ENCODE measurements at places on chromosomes 12 and 14.

DNA sequence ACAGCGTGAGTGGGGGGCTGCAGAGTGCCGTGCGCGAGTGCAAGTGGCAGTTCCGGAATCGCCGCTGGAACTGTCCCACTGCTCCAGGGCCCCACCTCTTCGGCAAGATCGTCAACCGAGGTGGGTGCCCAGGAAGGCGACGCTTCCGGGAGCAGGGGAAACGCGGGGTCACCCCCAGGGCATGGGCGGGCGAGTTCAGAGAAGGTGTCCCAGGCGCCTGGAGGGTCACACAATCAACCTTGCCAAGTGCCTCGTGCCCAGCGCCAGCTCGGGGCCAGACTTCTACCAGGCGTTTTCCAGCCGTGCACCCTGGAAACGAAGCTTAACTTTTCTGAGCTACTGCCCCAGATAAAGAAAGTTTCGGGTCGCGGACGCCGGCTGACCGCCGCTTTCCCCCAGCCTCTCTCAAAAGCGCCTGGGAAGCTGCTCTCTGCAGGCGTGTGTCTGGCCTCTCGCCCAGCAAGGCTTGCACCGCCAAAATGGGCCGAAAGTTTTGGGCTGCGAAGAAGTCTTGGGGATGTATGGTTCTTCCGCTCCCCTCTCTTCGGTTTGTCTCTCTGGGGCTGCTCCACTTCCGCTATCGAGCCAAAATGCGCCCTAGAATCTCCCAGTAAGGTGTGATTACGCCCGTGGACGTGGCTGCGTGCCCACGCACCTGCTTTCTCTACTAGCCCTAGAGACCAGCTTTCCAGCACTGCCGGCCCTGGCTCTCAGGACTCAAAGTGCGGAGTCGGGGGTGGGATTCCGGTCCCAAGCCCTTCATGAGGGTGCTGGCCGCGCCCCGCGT is 1.7 kb downstream of the WNT1 start:
- no peak for DNase-seq

DNA sequence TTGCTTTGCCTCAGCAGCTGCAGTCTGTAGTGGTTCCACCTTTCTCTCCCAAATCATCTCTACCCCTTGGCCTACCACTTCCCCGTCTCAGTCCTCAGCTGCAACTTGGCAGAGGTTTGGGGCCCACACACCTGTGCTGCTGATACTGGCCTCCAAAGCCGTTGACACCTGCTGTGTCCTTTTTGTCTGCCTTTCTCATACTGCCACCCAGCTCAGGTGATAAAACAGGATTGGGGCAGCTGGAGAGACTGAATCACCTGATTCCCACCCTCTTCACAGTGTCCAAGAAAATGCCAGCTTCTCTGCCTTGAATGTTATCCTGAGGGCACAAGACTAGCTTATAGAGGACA is 103.7 kb downstream of the ETV6 start:
- no peak for DNase-seq

GRCh38 chr14:100616854-100617409 is 29.7 kb upstream of the BEGAIN start:
- DNase-seq: no peak

DNA sequence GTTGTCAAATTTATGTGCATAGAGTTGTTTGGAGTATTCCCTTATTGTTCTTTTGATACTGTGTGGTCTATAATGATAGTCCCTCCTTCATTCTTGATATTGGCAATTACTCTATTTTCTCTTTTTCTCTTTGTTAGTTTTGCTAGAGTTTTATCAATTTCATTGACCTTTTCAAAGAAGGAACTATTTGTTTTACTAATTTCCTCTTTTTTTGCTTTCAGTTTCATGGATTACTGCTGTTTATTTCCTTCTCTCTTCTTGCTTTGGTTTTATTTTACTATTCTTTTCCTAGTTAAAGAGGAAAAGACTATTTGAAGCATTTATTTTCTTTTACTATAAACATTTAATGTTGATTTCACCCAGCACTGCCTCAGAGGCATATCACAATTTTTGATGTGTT is 250.9 kb upstream of the PELI2 start:
- DNase-seq: no peak

GRCh38 chr12:76255281-76255680 is 92.9 kb downstream of the BBS10 start:
- DNase-seq: no peak

DNA sequence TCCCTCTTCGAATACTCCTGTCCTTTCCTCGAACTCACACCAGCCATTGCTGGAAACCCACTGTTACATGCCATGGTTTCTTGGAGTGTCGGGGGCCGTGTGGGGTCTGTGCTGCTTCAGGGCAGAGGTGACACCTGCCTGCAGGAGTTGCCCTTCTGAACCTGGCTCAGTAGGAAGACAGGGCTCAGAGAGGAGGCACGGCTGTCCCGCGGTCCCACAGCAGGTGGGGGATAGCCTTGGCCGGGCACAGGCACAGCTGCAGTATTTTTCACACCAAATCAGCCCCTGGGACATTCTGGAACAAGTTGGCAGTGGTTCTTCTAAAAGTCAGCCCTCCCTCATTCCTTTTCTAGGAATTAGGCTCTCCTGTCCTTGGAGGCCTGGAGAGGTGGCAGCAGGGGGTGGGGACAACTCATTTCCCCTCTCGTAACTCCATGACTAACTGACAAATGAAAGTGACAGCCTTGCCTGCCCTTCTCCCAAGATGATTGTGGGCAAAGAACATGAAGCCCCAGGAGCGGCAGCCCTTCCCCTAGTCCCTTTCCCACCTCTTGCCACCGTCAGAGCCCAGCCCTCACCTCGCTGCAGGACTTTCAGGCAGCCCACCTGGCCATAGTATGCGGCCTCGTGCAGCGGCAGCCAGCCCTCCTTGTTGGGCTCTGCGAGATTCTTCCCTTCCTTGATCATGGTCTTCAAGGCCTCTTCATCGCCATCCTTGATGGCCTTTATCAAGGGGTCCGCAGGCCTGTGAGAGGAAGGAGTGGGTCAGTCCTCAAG is 22.4 kb downstream of the ASB2 start:
- no peak for DNase-seq

DNA sequence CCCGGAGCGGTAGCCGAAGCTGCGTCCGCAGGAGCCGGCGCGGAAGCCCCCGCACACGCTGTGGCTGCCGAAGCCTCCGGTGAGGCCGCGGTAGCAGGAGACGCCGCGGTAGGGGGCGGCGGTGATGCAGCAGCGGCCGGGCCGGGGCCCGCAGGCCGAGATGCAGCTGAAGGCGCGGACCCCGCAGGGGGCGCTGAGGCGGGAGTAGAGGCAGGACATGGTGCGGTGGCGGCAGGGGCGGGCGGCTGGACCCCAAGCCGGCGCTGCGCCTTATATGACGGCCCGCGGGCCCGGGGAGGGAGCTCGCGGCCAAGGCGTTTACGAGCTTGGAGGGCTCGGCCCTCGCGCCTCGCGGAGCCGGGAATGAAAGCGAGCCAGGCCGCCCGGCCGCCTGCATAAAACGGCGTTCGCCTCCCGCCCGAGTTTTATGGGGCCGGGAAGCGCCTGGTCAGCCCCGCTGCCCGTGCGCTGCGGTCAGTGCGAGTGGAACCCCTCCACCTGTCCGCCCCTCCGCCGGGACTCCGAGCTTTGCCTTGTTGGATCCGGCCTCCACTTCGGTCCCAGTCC is 16.0 kb upstream of the KRT86 start:
- DNase-seq: no peak

- no peak for DNase-seq
These were observed 132.1 kb downstream of the ANKS1B start for GRCh38 chr12:99852666-99853065.

DNA sequence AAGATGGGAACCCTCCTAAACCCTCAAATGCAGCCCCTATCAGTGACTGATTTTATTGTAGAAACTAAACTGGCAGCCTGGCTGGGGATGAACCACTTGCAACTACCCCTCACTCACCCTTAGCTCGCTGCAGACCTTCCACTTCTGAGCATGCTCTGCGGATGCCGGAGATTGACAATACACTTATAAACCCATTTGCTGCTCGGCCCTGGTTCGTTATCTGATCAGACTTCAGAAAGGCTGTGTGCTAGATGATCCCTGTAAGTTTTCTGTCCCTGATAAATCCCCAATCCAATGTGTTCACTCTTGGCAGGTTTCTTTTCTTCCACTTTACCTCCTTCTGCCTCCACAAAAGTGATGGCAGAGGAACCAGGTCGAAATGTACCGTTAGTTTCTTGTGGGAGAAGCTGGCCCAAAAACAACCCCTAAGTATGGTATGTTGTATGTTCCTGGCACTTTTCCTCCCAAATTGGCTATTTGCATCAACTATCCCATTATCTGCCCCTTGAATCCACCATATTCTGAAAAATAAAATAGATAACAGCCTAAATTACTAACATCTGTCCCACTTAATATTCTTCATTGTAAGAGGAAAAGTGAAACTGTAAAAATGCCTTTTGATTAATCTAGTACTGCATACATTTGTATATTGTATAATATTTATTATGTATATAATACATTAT is 18.8 kb downstream of the RPH3A start:
- DNase-seq: no peak

DNA sequence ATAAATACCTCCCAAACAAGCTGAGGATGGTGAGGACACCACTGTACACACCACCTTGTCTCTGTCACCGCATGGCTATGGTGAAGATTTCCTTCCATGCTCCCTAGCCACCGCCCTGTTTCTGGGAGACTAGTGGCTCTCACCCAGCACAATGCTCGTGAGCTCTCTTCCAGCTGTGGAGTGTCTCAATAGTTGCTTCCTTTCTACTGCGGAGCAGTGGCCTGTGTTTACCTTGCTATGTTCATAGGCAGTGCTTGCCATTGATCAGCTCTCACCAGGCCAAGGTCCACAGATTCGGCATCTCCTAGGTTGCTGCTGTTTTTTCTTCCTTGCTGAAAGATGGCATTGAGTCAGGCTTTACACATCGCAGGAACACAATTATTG is 313.6 kb upstream of the RTL1 start:
- DNase-seq: no peak

GRCh38 chr14:75422169-75422568 is 5.7 kb upstream of the JDP2 start:
- DNase-seq: no peak

- DNase-seq: no peak
These were observed 930 bp upstream of the MIA2 start for GRCh38 chr14:39232554-39233415.

- no peak for DNase-seq
These were observed 12.1 kb downstream of the TCL1A start for GRCh38 chr14:95701846-95702221.

GRCh38 chr14:81176241-81176640 is 44.5 kb downstream of the GTF2A1 start:
- no peak for DNase-seq

DNA sequence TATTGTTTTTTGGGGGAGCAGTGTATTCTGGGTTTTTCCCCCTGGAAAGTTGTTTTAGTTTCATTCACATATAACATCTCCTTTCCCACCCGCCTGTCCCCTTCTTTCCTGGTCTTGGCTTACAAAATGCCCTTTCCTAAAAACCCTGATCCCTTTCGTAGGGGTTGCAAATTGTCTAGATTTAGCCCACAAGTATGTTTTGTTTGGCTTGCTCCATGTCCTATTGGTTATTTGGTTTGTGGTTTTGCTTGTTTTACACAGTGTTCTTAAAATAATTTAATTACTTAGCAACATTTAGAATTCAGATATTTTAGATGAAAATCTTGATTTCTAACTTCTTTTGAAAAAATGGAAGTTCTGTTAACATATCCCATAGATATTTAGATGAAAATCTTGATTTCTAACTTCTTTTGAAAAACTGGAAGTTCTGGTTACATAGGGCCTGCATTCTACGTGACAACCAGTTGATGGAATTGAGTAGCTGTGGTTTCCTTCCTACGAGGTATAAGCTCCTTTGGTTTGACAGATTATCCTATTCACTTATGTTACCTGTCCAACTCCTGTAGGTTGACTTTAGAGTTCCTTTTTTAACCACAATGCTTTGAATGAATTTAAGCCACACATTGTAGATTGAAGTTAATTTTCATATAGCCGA is 89.2 kb upstream of the TMEM263 start:
- no peak for DNase-seq

- DNase-seq: no peak
These were observed 132.2 kb downstream of the ASCL4 start for GRCh38 chr12:107906707-107907106.

- DNase-seq: no peak
These were observed 1109.7 kb upstream of the FLRT2 start for GRCh38 chr14:84420221-84420620.

- no peak for DNase-seq
These were observed 103.8 kb upstream of the ETV6 start for GRCh38 chr12:11545484-11546330.

GRCh38 chr12:48077111-48077510 is 28.8 kb downstream of the SENP1 start:
- DNase-seq: no peak

DNA sequence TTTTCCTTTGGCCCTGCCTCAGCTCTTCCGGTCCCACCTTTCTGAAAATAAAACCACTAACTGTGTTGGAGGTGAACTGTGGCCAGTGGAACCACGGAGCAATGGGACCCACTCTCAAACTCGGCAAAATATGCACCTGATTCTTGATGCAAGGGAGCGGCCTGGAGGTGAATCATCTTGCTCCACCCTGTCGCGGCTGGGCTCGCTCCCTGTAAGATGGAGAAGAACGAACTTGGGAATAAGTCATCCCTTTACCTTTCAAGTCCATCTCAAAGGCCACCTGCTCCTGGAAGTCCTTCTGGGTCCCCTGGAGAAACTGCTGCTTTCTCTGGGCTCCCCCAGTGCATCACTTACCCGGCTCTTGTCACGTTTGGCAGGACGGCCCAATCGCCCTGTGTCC is 309.9 kb downstream of the BCL11B start:
- DNase-seq: no peak

DNA sequence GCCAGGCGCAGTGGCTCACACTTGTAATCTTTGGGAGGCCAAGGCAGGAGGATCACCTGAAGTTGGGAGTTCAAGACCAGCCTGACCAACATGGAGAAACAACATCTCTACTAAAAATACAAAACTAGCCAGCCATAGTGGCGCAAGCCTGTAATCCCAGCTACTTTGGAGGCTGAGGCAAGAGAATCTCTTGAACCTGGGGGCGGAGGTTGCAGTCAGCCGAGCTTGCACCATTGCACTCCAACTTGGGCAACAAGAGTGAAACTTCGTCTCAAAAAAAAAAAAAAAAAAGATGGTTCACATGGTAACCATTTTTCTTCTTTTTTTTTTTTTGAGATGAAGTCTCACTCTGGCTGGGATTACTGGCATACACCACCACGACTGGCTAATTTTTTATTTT is 35.3 kb downstream of the SLC2A14 start:
- no peak for DNase-seq

DNA sequence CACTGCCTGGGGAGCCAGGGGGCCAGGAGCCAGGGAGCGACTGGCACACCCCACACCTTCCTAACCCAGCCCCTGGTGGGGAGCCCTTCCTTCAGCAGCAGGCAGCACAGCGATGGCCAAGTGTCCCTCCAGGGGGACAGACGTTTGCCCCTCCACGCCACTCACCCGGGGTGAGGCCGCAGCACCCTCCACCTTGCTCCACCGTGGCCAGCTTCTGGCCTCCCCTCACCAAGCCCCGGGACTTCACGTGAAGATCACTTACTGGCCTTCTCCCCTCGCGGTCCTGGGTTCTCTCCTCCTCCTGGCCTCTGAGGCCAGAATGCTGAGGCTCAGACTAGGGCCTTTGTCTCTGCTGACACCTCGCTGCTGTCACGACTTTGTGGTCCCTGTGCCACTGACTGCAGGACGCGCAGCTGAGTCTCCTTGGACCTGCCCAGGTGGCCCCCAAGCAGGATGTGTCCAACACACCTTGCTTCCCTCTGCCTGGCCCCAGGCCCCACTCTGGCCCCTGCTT is 3.5 kb upstream of the ASPG start:
- DNase-seq: no peak

- no peak for DNase-seq
These were observed 7.9 kb upstream of the NYNRIN start for GRCh38 chr14:24390701-24391468.
